CD4-positive, alpha-beta T cell treated with Interleukin-10 for 1 hour (primary cell): ENCODE measurements at places on chromosomes 16 and 17.
A peak's percentile ranks its signal among the peaks of the same experiment; 100 is the strongest.

DNA sequence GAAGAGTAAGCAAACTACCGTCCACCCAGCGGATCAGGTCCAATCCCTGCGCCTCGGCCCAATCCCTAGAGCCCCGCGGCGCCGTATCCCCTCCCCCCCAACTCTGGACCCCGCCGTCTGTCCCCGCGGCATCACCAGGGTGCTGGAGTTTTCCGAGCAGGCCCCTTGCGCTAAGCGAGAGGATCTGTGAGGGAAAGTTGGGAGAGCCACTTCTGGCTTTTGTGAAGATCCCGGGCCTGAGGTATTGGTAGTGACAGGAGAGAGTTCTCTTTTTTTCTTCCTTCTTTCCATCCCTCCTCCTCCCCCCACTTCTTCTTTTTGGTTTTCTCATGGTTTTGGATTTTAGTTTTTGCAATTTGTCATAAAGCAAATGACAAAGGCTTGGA, 3.5 kb upstream of the DLX4 start:
- no peak for DNase-seq

GRCh38 chr16:52993179-52993578, 59.5 kb downstream of the CHD9NB start:
- DNase-seq, result no peak

- no peak for DNase-seq
These were observed 4.5 kb downstream of the STAT5B start for GRCh38 chr17:42271779-42272035.

GRCh38 chr17:75654176-75654575, 12.8 kb downstream of the RECQL5 start:
- DNase-seq, result no peak

GRCh38 chr16:65181071-65181561, 59.3 kb upstream of the CDH11 start:
- no peak for DNase-seq

DNA sequence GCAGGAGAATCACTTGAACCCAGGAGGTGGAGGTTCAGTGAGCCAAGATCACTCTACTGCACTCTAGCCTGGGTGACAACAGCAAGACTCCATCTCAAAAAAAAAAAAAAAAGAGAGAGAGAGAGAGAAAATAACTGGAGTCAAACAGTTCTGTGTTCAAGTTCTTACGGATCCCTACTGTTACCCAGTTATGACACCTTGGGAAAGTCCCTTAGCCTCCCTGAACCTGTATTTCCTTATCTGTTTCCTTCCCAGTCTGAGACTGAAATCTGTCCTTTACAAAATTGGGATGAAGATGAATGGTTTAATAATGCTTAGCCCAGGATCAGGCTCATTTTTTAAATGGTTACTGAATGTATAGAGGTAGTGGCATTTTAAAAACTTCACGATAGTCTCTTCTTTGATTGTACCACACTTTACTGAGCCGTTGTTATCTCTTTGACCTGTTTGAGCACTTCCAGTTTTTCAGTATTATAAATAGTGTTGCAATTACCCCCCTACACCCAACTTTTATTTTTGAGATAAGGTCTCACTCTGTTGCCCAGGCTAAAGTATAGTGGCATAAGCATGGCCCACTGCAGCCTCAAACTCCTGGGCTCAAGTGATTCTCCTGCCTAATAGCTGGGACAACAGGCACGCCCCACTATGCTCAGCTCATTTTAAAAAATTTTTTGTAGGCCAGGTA, 17.1 kb downstream of the ZNF768 start:
- no peak for DNase-seq

DNA sequence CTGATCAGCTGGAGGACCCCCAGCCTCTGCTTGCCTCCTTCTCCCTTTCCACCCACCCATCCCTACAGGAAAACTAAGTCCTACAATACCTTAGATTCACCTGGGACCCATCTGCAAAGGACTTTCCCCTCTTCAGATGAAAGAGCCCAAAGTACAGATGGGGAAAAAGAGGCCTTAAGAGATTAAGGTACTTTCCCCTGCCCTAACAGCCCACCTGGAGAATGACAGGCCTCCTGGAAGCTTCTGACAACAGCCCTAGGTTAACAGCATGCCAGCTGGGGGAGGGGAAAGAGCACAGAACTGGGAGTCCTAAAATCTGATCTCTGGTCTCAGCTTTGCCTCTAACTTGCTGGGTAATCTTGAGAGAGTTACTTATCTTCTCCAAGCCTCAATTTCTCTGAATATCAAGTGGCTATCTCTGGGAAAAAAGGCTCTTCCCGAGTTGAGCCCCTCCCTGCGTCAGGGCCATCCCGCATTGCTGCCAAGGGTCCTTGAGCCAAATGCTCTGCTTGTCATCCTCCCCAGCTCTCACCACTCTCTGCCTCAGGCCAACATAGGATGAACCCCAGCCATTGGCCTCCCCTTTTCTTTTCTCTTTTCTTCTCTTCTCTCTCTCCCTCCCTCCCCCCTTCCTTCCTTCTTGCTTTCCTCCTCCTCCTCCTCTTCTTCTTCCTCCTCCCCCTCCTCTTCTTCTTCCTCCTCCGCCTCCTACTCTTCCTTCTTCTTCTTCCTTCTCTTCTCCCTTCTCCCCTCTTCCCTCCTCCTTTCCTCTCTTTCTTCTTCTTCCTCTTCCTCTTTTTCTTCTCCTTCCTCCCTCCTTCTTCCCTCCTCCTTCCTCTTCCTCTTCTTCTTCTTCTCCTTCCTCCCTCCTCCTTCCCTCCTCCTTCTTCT, 22.5 kb upstream of the SP6 start:
- no peak for DNase-seq

DNA sequence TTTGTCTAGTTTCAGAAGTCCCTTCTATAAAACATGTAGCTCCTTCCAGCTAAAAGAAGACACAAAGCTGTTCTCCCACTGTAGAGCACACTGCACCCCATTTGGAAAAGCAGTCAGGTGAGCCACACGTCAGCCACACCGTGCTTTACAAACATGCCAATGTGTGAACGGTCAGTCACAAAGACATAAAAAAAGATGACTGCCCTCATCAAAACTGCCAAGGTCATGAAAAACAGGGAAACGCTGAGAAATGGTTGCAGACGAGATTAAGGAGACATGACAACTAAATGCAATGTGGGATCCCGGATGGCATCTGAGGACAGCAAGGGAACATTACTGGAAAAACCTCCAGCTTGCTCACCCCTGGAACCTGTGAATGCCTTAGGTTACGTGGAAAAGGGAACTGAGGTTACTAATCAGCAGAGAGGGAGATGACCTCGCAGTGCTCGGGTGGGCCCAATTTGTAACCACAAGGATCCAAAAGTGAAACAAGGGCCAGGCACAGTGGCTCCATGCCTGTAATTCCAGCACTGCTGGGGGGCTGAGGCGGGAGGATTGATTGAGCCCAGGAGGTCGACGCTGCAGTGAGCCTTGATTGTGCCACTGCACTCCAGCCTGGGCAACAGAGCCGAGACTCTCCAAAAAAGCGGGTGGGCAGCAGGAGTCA, 8.1 kb downstream of the ANKRD11 start:
- no peak for DNase-seq

GRCh38 chr17:40735016-40735415, 20.1 kb downstream of the KRT25 start:
- no peak for DNase-seq

- no peak for DNase-seq
These were observed 14.7 kb downstream of the CA7 start for GRCh38 chr16:66858740-66859396.

GRCh38 chr17:38511150-38512108, 83.2 kb downstream of the ARHGAP23 start:
- no peak for DNase-seq

DNA sequence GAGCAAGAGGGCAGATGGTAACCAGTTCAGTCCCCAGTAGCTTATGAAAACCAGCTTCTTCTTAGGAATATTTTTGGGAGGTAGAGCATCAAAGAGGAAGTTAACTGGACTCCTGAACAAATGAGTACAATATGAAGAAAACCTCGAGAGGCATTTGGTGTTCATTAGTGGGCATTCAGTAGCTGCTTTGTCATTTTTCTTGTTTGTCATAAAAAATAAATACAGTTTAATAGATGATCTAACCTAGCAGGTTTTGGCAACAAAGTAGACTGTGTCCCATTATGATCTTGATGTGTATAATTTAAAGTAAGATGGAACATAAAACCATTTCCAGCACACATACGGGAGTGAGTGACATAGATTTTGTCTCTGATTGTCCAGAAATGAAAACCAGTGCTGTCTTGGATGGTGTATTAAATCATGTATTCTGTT, 173.1 kb downstream of the HS3ST3A1 start:
- no peak for DNase-seq

- DNase-seq, result peak; percentile 3
These were observed 68.8 kb downstream of the ITFG1 start for GRCh38 chr16:47392081-47392480.

GRCh38 chr16:80606221-80606766, 65.5 kb downstream of the DYNLRB2 start:
- DNase-seq, result no peak

- DNase-seq, result peak; percentile 40
These were observed 64.2 kb downstream of the SPECC1 start for GRCh38 chr17:20073055-20073979.

- no peak for DNase-seq
These were observed 43.4 kb downstream of the MYOCD start for GRCh38 chr17:12709063-12709462.

GRCh38 chr16:49455181-49455990, 81.8 kb downstream of the C16orf78 start:
- DNase-seq, result no peak

DNA sequence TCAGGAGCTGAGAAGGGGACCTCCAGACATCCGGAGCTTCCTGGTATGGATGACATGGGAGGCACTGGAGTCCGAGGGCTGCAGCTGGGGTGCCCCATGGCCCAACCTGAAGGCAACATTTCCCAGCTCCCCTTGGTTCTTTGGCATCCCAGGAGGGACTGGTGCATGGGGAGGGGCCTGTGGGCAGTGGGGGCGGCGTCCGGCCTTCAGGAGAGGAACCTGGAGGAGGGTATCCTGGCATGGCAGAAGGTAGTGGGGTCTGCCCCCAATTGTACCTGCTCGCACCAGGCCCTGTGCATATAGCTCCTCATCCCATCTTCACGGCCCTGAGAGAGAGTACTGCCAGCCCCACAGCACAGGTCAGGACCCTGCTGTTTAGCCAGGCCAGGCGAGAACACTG, 11.9 kb downstream of the NPTX1 start:
- DNase-seq, result no peak

DNA sequence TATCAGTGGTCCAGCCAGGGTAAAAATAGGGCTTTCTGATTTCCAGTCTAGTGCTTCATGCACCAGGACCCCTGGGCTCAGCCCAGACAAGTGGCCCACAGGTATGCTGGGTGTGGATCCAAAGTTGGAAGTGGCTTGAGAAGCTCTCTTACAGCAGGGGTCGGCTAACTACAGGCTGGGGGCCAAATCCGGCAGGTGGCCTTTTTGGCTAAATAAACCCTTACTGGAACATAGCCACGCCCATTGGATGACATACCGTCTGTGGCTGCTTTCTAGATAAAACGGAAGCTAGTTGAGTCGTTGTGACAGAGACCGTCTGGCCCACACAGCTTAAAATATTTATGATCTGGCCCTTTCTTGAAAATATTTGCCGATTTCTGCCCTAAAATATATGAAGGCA, 119.0 kb upstream of the CDC42EP4 start:
- DNase-seq, result peak; percentile 2

DNA sequence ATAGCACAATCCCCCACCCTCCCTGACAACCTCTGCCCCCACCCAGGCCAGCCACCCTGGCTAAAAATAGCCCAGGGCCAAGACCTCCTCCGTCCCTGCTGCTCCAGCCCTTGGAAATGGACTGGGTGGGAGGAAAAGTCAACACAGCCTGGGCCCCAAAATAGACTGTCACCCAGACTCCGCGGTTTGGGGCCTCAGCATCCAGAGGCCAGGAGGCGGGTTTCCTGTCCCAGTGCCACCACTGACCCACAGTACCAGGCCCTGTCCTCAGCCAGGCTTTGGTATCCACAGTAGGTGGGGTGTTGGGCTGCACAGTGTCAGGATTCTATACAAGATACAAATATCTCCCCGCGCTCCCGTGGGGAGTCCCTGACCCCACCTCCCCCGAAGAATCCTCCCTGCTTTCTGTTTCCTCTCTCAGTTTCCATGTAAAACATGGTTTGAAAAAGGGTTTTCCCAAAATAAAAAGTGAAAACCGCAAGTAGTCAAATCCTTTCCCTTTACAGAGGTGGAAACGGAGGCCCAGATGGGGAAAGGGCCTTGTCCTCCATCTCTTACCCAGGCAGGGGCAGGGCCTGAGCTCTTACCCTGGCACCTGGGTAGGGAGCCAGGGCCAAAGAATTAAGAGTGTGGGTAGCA, 20.1 kb downstream of the CPNE2 start:
- no peak for DNase-seq

DNA sequence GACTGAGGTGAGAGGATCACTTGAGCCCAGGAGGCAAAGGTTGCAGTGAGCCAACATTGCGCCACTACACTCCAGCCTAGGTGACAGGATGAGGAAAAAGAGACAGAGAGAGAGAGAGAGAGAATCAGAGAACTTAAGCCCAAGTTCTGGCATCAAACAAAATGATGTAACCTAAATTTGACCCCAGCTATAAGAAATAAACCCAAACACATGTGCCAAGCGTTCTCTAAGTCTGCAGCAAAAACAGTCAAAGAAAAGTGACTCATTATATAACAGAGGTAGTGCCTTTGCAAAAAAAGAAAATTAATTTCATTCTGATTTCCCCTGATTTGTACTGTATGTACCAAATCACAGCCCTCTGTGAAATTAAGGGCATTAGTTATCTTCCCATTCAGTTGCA, 89.5 kb downstream of the CDH11 start:
- no peak for DNase-seq

DNA sequence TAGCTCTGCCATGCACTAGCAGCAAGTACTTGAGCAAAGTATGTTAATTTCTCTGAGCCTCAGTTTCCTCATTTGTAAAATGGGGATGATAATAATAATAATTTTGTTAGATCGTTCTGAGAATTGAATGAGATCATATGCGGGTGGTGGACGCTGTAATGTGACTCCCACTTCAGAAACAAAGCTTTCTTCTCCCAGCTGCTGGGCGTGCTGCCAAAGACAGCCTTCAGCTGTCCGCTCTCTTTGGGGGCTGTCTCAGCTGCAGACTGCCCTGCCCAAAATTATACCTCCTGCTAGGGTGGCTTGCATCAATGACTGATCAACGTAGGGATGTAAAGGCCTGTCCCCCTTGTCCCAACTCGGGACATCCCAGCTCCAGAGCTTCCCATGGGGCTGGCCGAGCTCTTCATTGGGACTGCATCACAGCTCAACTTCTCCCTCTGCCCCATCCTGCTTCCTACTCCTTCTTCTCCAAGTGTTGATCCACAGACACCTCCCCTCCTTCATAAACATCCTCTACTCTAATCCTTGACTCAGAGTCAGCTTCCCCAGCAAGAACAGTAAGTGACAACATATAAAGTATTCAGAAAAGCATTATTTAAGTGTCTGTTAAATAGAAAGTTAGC, 30.7 kb upstream of the CDH5 start:
- no peak for DNase-seq

- no peak for DNase-seq
These were observed 126.1 kb upstream of the RCVRN start for GRCh38 chr17:10031127-10031526.

GRCh38 chr16:72985148-72985941, 62.6 kb downstream of the ZFHX3 start:
- no peak for DNase-seq
